ENCODE measurements at places on chromosomes 4 and X. TPM values are rescaled to one million over a fixed set of nuclear protein-coding genes. Genes with fewer than 3 reads are reported as not detected.

- H3K27ac ChIP-seq = no peak overlapping the region
- no peaks in the 10 kb centered on the region for H3K36me3 ChIP-seq
- H3K27me3 ChIP-seq = no peaks in the 10 kb centered on the region
- H3K4me3 ChIP-seq = no peak overlapping the region
- DNase-seq = no peak
Measured at GRCh38 chrX:97498093-97498492, 614.4 kb downstream of the RPA4 start.

GRCh38 chr4:80568891-80569290, 233.4 kb downstream of the CFAP299 start:
- no peaks in the 10 kb centered on the region for H3K27me3 ChIP-seq
- no peaks in the 10 kb centered on the region for H3K36me3 ChIP-seq
- H3K4me1 ChIP-seq = no peaks in the 10 kb centered on the region
- no peak overlapping the region for H3K4me3 ChIP-seq

- no peak for DNase-seq
- no peak overlapping the region for H3K4me3 ChIP-seq
- peaks cover 3% of the 10 kb centered on the region for H3K4me1 ChIP-seq
- H3K27me3 ChIP-seq = no peaks in the 10 kb centered on the region
- H3K27ac ChIP-seq = no peak overlapping the region
Measured at GRCh38 chrX:70482300-70482699, 37.7 kb downstream of the DLG3 start.

DNA sequence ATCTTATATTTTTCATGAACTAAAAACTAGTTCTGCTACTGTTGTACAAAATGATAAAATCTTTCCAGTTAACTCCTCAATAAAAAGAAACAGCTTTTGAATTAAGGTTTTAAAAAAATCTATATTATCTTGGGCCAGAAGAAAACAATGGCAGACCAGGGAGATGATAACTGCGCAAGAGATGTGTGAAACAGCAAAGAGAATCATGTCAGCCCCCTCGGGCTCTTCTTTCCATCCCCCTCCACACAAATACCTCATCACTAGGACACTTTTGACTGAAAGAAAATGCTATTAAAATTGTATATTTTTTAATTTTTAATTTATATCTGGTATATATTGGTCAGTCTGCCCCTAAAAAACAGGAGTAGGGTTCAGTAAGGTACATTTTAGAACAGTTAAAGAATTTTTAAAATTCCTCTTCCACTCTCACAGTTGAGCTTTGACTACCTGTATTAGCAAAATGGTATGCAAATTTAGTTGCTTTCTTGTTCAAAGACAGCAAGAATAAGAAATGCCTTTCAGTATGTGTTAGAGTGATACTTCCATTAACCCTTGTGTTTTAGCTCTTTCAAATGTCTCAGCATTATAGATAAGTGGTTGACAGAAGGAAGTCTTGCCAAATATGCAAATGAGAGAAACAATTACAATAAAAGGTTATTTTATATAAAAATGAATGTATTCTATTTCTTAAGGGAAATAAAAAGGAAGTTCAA, 36.4 kb upstream of the LCORL start:
- H3K4me3 ChIP-seq = no peak overlapping the region
- no peaks in the 10 kb centered on the region for H3K4me1 ChIP-seq
- no peaks in the 10 kb centered on the region for H3K27me3 ChIP-seq
- no peak for DNase-seq

GRCh38 chr4:90220459-90220858, 93.3 kb downstream of the CCSER1 start:
- no peak overlapping the region for H3K4me3 ChIP-seq
- no peak for DNase-seq
- no peaks in the 10 kb centered on the region for H3K4me1 ChIP-seq
- no peaks in the 10 kb centered on the region for H3K27me3 ChIP-seq
- no peak overlapping the region for H3K27ac ChIP-seq

GRCh38 chr4:574346-575161, 1.5 kb downstream of the TMEM271 start:
- no peak for DNase-seq
- H3K27ac ChIP-seq = no peak overlapping the region
- H3K4me3 ChIP-seq = no peak overlapping the region

GRCh38 chr4:128782875-128783614, 26.5 kb upstream of the JADE1 start:
- H3K27me3 ChIP-seq = no peaks in the 10 kb centered on the region
- no peak overlapping the region for H3K27ac ChIP-seq
- H3K4me1 ChIP-seq = no peaks in the 10 kb centered on the region
- no peak overlapping the region for H3K4me3 ChIP-seq

DNA sequence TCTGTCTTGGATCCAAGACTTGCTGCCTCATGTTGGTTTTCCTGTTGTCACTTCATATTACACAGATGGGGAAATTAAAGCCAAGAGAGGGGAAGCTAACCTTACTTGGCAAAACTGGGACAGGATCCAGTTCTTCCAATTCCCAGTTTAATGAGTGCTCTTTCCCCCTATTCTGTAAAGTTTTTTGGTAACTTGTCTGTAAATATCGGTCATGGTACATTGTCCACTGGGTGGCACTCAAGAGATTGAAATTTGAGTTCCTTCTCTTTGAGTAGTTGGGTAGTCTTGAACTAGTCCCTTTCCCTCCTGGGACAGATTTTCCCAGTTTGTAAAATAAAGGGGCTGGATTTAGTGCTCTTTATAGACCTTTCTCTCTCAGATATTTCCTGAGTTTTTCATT, 12.4 kb upstream of the EOLA2 start:
- H3K27me3 ChIP-seq = no peaks in the 10 kb centered on the region
- DNase-seq = no peak
- no peak overlapping the region for H3K27ac ChIP-seq
- H3K36me3 ChIP-seq = no peaks in the 10 kb centered on the region

DNA sequence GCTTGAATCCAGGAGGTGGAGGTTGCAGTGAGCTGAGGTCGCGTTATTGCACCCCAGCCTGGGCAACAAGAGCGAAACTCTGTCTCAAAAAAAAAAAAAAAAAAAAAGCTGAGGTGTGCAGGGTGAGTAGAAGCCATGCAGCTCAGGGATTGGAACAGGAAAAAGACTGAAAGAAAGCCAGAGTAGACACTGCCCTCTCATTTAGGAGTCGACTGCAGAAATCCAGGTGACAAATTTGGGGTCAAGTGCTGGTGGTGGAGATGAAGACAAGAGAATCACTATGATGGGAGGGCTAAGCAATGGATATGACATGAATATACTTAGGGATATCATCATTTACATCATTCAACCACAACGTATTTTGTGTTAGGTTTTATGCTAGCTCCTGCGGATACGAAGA, 1.9 kb downstream of the NEIL3 start:
- H3K4me1 ChIP-seq = no peaks in the 10 kb centered on the region
- no peaks in the 10 kb centered on the region for H3K36me3 ChIP-seq
- H3K27me3 ChIP-seq = no peaks in the 10 kb centered on the region
- no peak for DNase-seq
- H3K4me3 ChIP-seq = no peak overlapping the region
- H3K27ac ChIP-seq = no peak overlapping the region

DNA sequence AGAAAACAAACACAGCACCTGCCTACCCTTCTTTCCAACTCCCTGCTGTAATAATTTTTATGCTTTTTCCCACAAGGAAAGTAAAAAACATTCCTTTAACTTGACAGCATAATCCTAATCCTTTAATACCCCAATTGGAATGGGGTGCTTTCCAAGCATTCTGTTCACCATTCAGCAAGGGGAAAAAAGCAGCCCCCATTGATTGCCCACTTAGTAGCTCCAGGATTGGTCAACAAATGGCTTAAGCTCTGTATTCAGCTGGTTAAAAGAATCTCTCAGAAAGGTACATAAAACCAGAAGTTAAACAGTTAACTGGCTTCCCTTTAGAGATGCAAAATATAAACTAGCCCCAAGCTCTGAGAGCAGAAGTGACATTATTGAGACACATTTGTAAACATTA, 194.8 kb upstream of the ATOH1 start:
- H3K27me3 ChIP-seq = no peaks in the 10 kb centered on the region
- no peak overlapping the region for H3K27ac ChIP-seq
- H3K4me1 ChIP-seq = no peaks in the 10 kb centered on the region
- no peak for DNase-seq
- H3K36me3 ChIP-seq = no peaks in the 10 kb centered on the region

DNA sequence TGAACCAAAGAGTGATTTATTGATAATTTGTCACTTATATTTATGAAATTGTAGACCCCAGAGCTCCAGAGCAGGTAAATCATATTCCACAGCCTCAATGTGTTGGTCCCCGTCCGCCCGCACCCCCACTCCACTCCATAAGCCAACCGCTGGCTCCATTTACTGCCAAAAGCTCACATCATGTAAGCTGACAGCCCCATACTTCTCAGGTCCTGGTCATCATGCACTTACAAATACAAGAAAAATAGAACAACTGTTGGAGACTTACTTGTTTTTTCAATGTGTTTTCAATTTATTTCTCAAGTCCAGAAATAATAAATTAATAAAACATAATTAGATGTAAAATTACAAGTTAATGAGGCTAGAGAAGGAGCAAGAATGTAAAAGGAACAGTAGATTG, 235.7 kb upstream of the HAND2 start:
- H3K4me1 ChIP-seq = peaks cover 2% of the 10 kb centered on the region

GRCh38 chr4:45072981-45073380, 346.6 kb upstream of the GNPDA2 start:
- DNase-seq = no peak
- H3K27me3 ChIP-seq = no peaks in the 10 kb centered on the region
- no peak overlapping the region for H3K27ac ChIP-seq
- H3K36me3 ChIP-seq = no peaks in the 10 kb centered on the region
- no peaks in the 10 kb centered on the region for H3K4me1 ChIP-seq

DNA sequence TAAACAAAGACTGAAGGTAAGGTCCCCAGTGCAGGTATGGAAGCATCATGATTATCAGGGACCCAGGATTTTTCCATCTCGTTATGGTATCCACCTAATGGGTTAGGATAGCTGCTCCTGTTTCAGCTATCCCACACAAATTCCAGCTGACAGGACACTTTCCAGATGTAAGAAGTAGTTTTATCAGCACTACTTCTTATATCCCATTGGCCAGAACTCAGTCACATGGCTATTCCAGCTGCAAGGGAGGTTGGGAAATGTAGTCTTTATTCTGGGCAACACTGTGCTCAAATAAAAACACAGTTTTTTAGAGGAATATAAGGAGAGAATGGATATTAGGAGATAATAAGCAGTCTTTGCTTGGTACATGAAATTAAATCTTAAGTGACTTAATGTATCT, 96.7 kb downstream of the SRPX start:
- H3K27me3 ChIP-seq = no peaks in the 10 kb centered on the region
- no peak overlapping the region for H3K4me3 ChIP-seq
- no peak overlapping the region for H3K27ac ChIP-seq

- H3K27ac ChIP-seq = no peak within 1 kb of the TSS
- no peak for DNase-seq
- H3K36me3 ChIP-seq = no peaks in the 10 kb centered on the region
- H3K4me1 ChIP-seq = no peaks in the 10 kb centered on the region
- no peak within 1 kb of the TSS for H3K4me3 ChIP-seq
- no peaks in the 10 kb centered on the region for H3K27me3 ChIP-seq
Measured at GRCh38 chrX:64230123-64230970, at the start of gene ASB12. Gene ASB12, minus strand, starts transcription at chrX:64230607. Its CDS starts 4,957 bp downstream, at chrX:64225650.

DNA sequence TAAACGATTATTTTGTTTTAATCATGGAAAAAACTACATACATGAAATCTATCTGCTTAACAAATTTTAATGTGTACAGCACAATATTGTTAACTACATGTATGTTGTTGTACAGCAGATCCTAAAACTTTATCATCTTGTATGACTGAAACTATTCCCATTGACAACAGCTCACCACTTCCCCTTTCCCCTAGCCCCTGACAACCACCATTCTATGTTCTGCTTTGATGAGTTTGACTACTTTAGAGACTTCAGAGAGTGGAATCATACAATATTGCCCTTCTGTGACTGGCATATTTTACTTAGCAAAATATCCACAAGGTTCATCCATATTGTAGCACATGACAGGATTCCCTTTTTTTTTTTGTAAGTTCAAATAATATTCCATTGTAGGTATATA, 185.9 kb downstream of the CFAP299 start:
- H3K36me3 ChIP-seq = no peaks in the 10 kb centered on the region
- DNase-seq = no peak
- no peak overlapping the region for H3K27ac ChIP-seq
- no peak overlapping the region for H3K4me3 ChIP-seq
- H3K27me3 ChIP-seq = no peaks in the 10 kb centered on the region

DNA sequence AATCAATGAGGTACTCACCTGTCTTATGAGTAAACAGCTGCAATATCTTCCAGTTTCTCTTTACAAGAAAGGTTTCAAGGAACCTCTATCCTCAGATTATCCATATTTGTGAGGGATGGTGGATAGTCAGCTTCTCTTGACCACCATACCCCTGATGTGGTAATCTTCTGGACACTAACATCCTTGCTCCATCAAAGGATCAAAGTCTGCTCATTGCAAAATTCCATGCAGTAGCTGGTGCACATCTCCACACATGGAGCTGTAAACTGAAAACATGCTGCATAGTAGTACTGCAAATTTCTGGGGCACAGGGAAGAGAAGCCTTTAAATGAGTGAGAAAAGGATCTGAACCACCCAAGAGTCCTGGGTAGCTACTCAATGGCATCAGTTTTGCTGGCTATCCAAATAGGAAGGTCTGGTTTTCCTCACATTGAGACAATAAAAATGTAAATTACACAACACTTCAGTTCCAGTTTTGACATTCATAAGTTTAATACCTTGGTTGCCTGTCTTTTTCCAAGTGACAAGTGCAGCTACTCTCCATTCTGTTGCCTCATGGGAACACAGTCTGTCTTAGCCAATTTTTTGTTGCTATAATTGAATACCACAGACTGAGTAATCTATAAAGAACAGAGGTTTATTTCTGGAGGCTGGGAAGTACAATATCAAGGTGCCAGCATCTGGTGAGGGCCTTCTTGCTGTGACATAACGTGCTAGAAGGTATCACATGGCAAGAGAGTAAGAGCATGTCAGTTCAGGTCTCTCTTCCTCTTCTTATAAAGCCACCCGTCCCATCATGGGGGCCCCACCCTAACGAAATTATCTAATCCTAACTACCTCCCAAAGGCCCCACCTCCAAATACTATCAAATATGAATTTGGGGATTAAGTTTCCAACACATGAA, 34.4 kb upstream of the ARHGEF6 start:
- no peaks in the 10 kb centered on the region for H3K27me3 ChIP-seq
- no peak overlapping the region for H3K4me3 ChIP-seq
- no peak for DNase-seq
- no peaks in the 10 kb centered on the region for H3K36me3 ChIP-seq
- H3K27ac ChIP-seq = no peak overlapping the region
- H3K4me1 ChIP-seq = no peaks in the 10 kb centered on the region

- H3K4me3 ChIP-seq = no peak overlapping the region
- DNase-seq = no peak
- H3K4me1 ChIP-seq = peaks cover 2% of the 10 kb centered on the region
- H3K27ac ChIP-seq = peak overlapping the region; percentile 6
- H3K27me3 ChIP-seq = no peaks in the 10 kb centered on the region
Measured at GRCh38 chrX:119190091-119190681, 45.9 kb upstream of the PGRMC1 start.

GRCh38 chr4:28479666-28480065, 1619.0 kb downstream of the STIM2 start:
- no peak overlapping the region for H3K4me3 ChIP-seq
- H3K27me3 ChIP-seq = no peaks in the 10 kb centered on the region
- no peak overlapping the region for H3K27ac ChIP-seq

Gene DDIT4L
- 5.2 TPM for polyA plus RNA-seq

Gene PAK3
- 0.61 TPM for polyA plus RNA-seq

Gene XG
- 0.98 TPM for polyA plus RNA-seq

Gene PCDH7
- polyA plus RNA-seq = 5.9 TPM

Gene SPON2
- polyA plus RNA-seq = 8.0 TPM

Gene FMR1NB
- not detected for polyA plus RNA-seq

Gene F8
- 15.3 TPM for polyA plus RNA-seq

Gene FRMPD4
- polyA plus RNA-seq = 0.01 TPM

Gene CFAP299
- polyA plus RNA-seq = 0.32 TPM

Gene NKX6-1
- 0.04 TPM for polyA plus RNA-seq
